ENCODE measurements at places on chromosomes 11 and 22.

DNA sequence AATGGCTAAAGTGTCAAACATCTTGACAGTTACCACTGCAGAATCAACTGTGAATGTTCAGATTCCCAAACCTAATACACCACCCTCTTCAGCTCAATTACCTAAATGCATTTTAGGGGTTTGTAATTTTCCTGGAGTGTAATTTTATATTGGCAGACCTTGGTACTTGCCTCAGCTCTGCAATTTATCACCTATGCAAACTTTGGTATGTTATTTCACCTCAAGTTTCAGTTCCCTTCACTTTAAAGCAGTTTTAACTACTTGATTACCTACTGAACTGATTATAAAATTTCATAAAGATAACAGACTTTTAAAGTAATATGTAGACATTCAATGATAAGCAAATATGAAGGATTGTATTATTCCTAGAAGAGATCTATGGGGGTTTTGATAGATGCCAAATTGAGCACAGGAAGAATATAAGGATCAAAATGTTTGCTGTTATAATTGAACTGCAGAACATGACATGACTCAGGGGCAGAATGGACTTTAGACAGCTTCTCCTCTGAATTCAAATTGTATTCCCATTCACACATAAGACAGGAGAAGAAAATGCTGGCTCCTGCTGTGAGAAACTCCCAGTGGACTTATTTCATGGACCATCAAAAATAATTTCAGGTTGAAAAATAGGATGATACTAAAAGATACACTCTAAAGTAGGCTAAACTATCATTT is 491.5 kb upstream of the LUZP2 start:
- DNase-seq, result no peak

GRCh38 chr11:129119036-129119435 is 73.1 kb downstream of the ARHGAP32 start:
- no peak for DNase-seq

- no peak for DNase-seq
These were observed 957.2 kb downstream of the BRD1 start for GRCh38 chr22:48870436-48870835.

- DNase-seq, result no peak
These were observed 5.8 kb downstream of the GRIK4 start for GRCh38 chr11:120517390-120517761.

DNA sequence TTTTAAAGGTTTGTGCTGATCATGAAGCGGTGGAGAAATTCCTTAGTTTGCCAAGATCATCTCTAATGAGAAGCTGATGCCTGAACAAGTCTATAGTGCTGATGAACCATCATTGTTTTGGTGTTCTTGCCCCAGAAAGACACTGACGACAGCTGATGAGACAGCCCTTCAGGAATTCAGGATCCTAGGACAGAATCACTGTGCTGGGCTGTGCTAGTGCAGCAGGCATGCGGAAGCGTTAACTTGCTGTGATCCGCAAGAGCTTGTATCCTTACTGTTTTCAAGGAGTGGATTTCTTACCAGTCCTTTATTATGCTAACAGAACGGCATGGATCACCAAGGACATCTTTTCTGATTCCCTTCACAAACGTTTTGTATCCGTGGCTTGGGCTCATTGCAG is 104.1 kb downstream of the TBC1D22A start:
- DNase-seq, result no peak

DNA sequence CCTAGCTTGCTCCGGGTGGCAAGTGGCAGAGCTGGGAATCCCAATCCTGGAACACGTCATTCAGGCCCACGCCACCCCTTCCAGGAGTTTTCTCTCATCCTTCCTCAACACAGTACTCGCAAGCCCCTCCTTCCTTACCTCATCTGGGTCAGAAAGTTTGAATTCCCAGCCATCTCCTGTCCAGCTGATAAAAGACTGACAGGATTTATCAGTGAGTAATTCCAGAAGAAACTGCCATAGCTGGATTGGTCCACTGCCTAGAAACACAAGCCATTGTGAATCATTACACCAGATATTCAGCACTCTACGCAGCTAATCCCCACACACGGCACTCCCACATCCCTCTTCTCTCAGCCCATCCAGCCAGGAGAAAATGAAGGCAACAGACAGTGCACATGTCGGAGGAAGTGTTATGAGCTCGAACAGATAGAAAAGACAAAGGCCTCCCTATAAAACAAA is 124.0 kb downstream of the ETS1 start:
- DNase-seq, result no peak

GRCh38 chr11:122755409-122755808 is 82.9 kb upstream of the CRTAM start:
- DNase-seq, result no peak

DNA sequence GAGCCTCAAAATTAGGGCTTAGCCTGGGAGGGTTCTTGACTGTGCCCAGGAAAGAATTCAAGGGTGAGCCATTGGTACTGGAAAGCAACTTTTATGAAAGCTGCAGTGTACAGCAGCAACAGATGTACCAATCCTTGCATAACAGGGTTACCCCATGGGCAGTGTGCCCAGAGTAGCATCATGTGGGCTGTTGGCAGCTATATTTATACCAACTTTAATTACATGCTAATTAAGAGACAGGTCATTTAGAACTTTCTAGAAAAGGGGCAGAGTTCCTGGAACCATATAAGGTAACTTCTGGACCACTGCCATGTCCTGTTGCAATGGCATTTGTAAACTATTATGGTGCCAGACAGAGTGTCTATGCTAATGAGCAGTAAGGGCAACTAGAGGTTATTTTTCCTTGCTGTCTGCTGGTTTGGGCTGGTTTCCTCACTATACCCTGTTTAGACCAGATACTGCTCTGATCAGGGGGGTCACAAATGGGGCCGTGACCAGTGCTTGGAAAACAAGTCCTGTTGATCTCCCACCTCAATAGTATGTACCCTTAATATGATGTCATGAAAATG is 1120.5 kb upstream of the RAG2 start:
- DNase-seq, result no peak

GRCh38 chr11:66330931-66331330 is 5.3 kb downstream of the RIN1 start:
- DNase-seq, result no peak

All from activated CD4-positive, alpha-beta T cell treated with anti-CD3 and anti-CD28 coated beads, Interleukin-2, amount 50 U/mL, for 16 hours (primary cell).